Mesenteric fat pad (tissue), 1 donor: ENCODE measurements at places on chromosomes 1 and 21.

- DNase-seq: no peak
These were observed 56.0 kb downstream of the TTLL7 start for GRCh38 chr1:83942914-83943313.

GRCh38 chr1:35180776-35181374 is 12.1 kb downstream of the SFPQ start:
- no peak for DNase-seq

DNA sequence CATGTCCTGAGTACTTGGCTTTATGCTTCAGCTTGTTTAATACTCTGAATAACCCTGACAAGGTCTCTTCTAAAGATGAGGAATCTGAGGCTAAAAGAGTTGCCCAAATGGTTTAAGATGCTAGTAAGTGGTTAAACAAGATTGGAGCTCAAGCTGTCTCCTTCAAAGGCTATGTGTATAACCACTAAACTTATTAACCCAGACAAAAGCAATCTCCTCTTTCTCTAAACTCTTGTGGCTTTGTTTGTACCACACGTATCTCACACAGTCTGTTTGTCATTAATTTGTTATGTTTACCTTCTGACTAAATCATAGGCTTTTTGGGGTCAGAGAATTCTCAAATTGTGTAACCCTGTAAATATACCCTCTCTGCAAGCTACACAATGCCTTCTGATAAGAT is 89.9 kb downstream of the HMCN1 start:
- no peak for DNase-seq

DNA sequence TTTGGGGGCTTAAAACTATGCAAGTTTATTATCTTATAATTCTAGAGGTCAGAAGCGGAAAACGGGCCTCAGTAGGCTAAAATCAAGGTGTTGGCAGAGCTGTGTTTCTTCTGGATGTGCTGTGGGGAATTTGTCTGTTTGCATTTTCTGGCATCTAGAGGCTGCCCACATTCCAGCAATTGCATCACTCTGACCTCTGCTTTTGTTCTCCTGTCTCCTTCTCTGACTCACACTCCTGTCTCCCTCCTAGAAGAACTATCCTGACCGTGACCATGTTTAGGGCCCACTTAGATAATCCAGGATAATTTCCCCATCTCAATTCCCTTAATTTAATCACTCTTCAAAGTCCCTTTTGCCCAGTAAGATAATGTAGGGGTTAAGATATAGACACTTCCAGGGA is 127.4 kb upstream of the DEPDC1 start:
- DNase-seq: no peak

GRCh38 chr1:46133181-46133658 is 791 bp upstream of the PIK3R3 start:
- no peak for DNase-seq

DNA sequence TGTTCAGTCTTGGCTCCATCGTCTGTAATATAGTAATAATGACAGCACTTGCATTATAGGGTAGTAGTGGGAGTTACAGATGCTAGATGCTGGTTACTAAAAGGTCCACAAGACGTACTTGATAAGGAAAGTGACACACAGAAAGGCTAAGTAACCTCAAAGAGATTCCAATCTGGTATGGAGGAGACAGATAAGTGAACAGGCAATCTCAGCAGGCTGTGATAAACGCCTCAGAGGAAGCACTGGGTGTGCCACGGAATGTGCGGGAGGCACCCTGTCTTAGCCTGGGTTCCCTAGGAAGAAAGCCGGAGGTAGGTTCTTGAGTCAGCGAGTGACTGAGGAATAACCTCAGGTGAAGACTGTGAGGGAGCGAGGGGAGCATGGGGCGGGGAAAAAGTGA is 4.6 kb upstream of the CTPS1 start:
- no peak for DNase-seq

- no peak for DNase-seq
These were observed 121.8 kb downstream of the HFM1 start for GRCh38 chr1:91282695-91283420.

DNA sequence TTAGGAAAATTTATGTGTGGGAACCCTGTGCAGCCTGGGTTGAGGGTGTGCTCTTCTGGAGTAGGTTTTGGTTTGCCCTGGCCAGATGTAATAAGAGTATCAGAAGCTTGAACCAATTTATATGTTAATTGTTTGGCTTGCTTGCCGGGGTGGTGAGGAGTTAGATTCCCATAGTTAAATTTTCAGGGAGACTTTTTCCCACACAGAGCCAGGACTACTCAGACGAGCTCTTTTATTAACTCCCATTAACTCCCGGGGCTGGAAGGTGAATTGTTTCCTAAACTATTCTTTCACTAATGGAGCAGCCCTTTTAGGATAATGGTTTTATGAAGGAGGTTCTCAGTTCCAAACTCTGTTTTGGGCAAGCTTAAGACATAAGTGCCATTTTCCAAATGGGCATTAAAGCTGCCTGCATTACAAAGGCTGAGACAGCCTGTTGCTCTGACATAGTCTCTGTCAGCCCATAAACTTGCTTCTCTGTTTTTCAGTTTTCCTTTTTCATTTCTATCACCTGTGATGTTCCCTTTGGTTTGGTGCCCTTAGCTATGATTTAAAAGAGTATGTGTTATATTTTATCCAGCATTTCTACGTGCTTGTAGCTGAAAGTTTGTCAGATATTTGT is 18.0 kb upstream of the RAB3GAP2 start:
- DNase-seq: no peak
